ENCODE measurements at places on chromosomes 4 and X. TPM values are rescaled to one million over a fixed set of nuclear protein-coding genes. Genes with fewer than 3 reads are reported as not detected.

The MAGEB17 gene
- total RNA-seq: not detected

The LAMTOR3 gene
- total RNA-seq: 28.2 TPM

The ADH1B gene
- total RNA-seq: not detected

The AGTR2 gene
- not detected for total RNA-seq

The ESX1 gene
- not detected for total RNA-seq

The EDA gene
- total RNA-seq: 0.94 TPM
